Kidney glomerular epithelial cell (primary cell): ENCODE measurements at places on chromosomes 11 and 22.

DNA sequence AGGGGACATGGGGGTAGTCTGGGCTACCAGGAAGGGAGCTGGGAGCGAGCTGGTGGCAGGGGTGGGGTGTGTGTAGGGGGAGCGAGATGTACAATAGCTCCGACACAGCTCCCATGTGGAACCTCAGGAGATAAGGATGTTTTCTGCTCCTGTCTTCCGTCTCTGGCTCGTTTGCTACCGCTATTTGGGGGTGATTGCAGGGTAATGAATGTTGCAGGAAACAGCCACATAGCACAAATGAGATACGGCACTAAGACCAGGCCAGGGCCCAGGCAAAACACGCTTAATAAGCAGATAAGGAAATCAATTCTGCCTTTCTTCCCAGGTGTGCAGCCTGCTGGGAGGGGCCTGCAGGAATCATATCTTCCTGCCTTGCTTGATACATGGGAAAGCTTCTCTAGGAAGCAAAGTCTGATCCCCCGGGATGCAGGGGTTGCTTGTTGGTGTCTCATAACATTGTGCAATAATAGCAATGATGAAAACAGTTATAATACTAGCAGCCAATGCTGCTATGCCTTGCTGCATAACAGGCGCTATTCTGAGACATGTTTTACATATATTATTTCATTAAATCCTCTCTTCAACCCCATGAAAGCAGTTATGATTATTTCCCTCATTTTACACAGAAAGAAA lies 158.7 kb downstream of the ST3GAL4 start:
- DNase-seq = no peak

GRCh38 chr11:46984987-46985386 lies 48.4 kb downstream of the CSTPP1 start:
- DNase-seq = no peak

- no peak for DNase-seq
These were observed 117.2 kb downstream of the GGTLC2 start for GRCh38 chr22:22761606-22761962.

GRCh38 chr11:28657378-28658030 lies 549.3 kb downstream of the METTL15 start:
- peak; percentile 13 for DNase-seq

- DNase-seq = no peak
These were observed 32.6 kb downstream of the MYO18B start for GRCh38 chr22:25774575-25775026.

- no peak for DNase-seq
These were observed 29.7 kb upstream of the KCNA4 start for GRCh38 chr11:30046578-30046945.

GRCh38 chr22:50686794-50687193 lies 14.2 kb downstream of the SHANK3 start:
- no peak for DNase-seq
